Activated CD8-positive, alpha-beta memory T cell treated with anti-CD3 and anti-CD28 coated beads for 1 hour (primary cell): ENCODE measurements at places on chromosomes 1 and 21.

- no peak for DNase-seq
Observed at GRCh38 chr1:31127266-31127665, 61.7 kb upstream of the PUM1 start.

DNA sequence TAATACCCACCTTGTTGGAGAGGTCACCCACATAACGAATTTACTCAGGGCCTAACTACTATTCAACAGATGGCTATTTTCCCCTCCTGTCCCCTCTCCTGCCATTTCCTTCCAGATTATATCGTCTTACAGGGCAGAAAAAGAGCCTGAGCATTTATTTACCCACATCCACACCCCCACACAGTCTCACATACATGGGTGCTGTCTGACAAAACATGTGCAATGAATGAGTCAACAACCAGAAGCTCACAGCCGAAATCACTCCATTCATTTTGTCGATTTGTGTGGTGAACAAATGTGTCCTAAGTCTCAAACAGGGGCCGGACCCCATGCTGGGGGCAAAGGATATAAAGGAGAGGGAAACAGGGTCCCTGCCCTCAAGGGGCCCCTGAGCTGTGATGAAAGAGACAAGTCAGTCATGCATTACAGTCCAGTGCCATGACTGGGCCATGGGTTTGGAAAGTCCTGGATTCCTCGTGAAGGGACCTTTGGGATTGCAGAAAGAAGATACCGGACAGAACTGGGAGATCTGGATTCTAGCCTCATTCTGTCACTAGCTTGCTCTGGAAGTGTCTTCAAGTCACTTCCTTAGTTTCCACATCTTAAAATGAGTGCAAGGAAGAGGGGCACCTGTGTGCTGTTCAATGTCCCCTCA lies 16.4 kb upstream of the ZNF683 start:
- DNase-seq, result no peak

DNA sequence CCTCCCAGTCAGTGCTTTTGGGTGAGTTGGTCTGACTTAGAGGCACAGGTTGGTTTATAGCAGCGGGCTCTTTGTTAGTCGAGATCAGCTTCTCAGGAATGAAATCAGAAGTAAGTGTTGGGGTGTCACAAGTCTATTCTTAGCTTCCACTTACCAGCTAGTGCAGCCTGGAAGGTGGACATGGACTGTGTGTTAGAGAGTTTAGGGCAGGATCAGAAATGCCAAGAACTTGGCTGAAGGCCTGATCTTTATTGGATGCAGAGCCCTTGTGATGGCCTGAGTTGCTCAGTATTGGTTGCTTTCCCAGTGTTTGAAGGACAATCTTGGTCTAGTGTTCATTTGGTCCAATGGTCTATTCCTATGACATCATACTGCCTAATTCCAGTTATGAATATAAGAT lies 377.0 kb upstream of the USP24 start:
- no peak for DNase-seq

DNA sequence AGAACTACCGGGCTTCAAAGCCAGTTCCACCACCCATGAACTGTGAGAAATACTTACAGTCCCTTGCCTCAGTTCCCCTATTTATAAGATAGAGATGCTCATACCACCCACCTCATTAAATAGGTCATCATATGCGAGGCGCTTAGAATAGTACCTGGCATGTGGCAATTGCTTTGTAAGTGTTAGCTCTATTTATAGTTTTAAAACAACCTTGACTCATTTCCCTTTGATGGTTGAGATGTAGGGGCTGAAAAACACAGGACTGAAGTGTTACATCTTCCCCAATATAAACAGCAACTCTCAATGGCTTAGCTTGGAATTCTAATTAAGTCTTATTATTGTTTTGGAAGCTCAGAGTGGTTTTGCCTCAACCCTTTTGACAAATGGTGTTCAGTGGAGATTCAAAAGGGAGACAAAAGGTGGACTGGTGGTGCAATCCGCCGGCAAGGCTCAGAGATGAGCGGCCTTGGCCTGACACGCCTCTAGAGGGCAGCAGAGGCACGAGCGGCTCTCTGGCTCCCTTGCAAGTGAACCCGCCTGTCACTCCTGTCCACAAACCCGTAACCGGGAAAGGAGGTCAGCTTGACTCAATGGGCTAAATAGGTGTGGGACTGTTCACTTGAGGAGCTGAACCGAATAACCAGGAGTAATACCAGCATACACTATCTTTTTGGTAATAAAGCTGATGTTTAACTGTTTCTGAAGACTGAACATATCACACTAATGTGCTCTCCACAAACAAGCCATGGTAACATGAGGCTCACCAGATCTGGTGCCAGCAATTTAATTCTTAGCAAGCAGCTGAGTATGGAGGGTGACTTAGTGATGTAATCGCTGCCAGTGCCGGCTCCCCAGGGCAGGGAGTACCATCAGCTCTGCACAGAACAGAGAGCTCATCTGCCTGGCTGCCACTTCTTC lies 19.5 kb upstream of the SMYD2 start:
- DNase-seq, result peak; percentile 75

- DNase-seq, result no peak
Observed at GRCh38 chr1:228362141-228362883, 44.3 kb downstream of the TRIM11 start.

- DNase-seq, result peak; percentile 3
Observed at GRCh38 chr1:172089768-172090510, 248.6 kb downstream of the DNM3 start.

DNA sequence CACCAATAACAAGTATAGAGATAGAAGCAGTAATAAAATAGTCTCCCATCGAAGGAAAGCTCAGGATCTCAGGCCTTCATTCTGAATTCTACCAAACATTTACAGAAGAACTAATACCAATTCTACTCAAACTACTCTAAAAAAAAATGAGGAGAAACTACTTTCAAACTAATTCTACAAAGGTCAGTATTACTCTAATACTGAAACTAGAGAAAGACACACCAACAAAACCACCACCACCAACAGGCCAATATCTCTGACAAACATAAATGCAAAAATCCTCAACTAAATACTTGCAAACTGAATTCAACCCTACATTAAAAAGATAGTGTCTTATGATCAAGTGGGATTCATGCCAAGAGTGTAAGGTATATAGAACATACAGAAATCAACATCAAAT lies 1078.4 kb downstream of the KCNT2 start:
- DNase-seq, result no peak

GRCh38 chr1:143665606-143666005 lies 306.2 kb downstream of the FAM72C start:
- DNase-seq, result no peak

DNA sequence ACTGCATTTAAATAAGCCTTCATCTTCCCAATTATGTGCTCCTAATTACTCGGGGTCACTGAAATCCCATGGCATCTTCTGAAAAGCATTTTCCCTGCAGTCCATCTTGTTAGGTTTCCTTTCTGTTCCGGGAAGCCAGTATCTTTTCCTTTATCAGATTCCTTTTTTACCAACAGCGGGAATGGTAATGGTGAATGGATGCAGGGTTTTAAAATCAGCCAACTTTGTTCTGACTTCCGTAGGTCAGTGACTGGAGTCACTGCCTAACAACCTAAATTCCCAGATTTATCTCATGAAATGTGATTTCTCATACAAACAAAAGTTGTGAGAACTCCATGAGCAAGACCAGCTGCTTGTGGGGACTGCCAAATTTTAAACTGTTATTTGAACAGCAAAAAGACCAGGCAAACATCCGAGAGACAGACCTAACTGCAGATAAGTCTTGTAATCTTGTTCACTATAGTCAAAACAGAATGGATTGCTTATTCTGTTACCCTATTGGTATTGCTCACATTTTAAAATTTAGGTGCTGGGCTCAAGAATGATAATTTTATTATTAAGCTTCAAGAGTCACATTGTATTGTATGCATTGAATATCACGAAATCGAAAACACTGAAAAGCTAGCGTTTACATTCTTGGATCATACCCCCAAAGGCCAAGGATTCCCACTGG lies 1.2 kb upstream of the RWDD3 start:
- no peak for DNase-seq

DNA sequence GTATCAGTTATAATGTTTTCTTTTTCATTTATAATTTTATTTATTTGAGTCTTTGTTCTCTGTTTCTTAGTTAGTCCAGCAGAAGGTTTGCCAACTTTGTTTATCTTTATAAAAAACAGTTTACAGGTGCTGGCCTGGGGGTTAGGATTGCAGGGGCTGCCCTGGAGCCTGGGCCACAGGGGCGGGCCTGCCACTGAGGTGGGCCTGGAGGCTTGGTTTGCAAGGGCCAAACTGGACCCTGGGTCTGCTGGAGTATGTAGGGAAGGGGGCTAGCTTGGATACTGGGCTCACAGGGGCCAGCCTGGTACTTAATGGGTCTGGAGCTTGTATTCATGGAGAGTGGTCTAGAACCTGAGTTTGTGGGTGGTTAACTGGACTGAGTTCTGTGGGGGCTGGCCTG lies 789.9 kb upstream of the ADGRL4 start:
- DNase-seq, result no peak

- no peak for DNase-seq
Observed at GRCh38 chr1:198064181-198064580, 92.6 kb upstream of the NEK7 start.

- no peak for DNase-seq
Observed at GRCh38 chr1:167587342-167587741, 33.8 kb upstream of the CREG1 start.

GRCh38 chr1:70156529-70157120 lies 48.8 kb downstream of the LRRC40 start:
- DNase-seq, result no peak

- DNase-seq, result no peak
Observed at GRCh38 chr1:71967670-71968069, 314.7 kb downstream of the NEGR1 start.

GRCh38 chr1:186089940-186090339 lies 285.1 kb downstream of the TPR start:
- DNase-seq, result no peak

- no peak for DNase-seq
Observed at GRCh38 chr21:33259428-33259827, 6.7 kb upstream of the IL10RB start.
